ENCODE measurements at places on chromosomes 11 and 22. TPM values are rescaled to one million over a fixed set of nuclear protein-coding genes. Genes with fewer than 3 reads are reported as not detected.

The MIOX gene
- total RNA-seq = not detected

DNA sequence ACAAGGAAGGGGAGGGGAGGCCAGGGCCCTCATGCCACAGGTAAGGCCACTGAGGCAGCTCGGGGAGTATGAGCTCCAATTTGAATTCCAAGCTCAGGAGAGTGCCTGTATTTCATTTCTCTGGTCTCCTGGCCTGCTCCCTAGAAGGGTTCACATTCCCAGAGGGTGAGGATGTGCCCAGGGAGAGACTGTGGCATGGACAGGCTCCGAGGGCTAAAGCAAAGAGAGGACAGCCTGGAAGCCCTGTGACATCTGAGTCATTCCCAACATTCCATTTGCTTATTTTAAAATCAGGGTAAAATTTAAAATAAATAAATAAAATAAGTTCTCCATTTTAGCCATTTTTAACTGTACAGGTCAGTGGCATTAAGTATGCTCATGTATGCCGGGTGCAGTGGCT is 18.6 kb upstream of the FOLR1 start:
- DNase-seq = no peak

DNA sequence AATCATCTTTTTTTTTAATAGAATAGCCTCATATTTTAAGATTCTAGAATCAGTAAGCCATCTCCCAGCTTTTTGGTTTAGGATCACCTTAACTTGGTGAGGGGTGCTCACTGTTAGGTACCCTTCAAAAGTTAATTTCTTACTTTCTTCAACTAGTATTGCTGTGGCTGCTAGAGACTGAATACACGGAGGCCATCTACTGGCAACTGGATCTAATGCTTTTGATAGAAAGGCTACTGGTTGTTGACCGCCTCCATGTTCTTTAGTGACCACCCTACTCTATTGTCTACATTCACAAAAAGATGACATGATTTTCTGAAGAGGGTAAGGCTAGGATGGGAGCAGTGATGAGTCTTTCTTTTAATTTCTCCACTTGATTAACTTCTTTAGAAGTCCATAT is 16.7 kb upstream of the ALDH3B2 start:
- DNase-seq = no peak

DNA sequence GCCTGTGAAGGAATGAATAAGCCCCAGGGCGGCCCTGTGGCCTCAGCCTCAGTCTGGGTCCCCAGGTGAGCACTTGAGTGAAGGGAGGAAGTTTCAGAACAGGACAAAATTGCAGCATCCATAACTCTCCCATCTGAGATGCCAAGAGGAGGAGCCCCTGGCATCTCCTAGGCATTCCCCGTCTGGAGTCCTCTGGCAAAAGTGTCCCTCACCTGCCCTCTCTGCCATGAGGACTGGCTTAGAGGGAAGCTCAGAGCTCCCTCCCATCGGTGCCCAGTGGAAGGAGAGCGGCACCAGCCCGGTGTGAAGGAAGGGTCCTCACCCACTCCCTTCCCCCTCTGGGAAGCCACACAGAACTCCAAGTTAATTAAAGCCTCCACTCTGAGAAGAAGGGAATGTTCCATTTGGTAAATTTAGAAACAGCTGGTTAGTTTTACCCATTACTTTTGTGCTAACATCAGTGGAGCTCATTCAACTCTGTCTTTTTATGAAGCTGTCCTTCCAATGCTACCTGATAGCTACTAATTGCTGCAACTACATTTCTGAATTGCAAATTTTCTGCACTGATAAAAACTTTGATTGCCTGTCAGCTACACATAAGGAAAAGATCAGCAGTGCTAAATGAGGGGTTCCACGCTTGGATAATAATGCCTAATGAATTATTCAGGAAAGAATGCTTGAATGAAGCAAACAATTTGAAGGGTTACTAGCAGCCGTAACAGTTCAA is 123.3 kb upstream of the RCN1 start:
- no peak for DNase-seq

- DNase-seq = no peak
These were observed 9.9 kb downstream of the RDX start for GRCh38 chr11:110286298-110287040.

DNA sequence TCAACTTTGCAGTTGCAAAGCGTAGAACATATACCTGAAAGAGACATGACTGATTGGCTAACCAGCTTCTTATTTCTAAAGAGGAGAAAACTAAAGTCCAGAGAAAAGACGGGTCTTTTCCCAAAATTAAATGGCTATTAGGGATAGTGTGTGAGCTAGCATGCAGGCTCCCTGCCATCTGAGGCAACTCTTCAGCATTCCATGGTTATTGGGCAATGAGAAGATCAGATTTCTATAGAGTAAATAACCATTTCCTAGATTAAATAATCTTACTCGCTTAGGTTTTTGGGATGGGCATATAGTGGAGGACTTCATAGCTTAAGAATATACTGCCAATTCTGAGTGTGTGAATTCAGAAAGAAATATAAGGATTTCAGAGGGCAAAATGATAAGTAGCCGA is 95.0 kb downstream of the PDHX start:
- no peak for DNase-seq

The SERPIND1 gene
- not detected for total RNA-seq

GRCh38 chr22:39664485-39665200 is 94.1 kb downstream of the CACNA1I start:
- DNase-seq = peak; percentile 30

DNA sequence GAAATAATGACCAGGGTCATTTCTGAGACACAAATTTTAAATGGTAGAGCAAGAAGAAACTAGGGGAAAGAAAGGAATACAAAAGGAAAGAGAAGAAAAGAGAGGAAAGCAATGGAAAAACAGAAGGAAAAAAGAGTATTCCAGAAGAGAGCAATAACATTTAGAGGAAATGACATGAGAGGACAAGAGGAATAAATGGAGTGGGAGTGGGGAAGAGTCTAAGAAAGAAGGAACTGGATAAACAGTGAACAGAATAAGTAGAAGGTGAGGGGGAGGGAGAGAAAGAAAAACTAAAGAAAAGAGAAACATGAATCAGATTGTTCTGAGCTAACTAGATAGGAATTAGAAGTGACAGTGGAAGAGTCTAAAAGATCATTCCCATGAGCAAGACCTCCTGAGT is 28.4 kb downstream of the PRDM10 start:
- DNase-seq = no peak

- DNase-seq = peak; percentile 16
These were observed 705 bp downstream of the CLDN5 start for GRCh38 chr22:19523240-19524169.

The BAIAP2L2 gene
- total RNA-seq = 61.2 TPM

The USP35 gene
- total RNA-seq = 7.4 TPM

The CPT1A gene
- total RNA-seq = 261 TPM

DNA sequence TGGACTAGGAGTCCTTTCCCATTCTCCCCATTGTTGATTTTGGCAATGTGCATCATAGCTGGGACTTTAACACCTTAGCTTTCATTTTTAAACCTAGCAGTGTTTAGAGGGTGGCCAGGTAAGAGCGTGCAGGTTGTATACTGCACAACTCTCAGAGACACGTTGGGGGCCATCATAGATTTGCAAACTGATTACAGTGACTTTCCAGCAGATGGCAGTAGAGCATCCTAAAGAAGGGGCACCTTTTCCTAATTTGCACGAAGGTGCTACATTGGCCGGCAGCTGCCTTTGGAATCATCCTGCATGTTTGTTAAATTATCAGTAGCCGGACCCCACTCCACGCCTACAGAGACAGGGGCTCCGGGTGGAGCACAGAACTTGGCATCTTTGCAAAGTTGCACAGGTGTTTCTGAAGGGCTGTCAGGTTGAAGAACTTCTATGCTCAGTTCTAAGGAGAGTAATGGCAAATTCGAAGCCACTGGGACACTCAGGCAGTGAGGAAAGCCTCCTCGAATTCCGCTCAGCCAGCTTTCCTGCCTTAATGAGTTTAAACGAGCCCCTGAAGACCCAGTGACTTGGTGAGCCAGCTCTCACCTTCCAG is 7.7 kb downstream of the LHFPL7 start:
- DNase-seq = no peak

DNA sequence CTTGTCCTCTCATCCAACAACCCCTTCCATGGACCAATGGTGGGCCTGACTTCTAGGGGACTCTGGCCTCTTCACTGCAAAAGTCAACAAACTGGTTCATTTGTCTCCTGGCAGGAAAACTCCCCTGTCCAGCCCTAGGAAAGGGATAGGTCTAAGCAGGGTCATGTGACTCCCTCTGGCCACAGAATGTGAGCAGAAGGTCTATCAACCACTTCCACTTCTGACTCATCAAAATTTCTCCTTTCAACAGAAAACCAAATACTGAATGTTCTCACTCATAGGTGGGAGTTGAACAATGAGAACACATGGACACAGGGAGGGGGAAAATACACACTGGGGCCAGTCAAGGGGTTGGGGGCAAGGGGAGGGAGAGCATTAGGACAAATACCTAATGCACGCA is 1.3 kb upstream of the ISX start:
- peak; percentile 58 for DNase-seq

- DNase-seq = no peak
These were observed 267.5 kb downstream of the SBF2 start for GRCh38 chr11:10026514-10026913.

The CATSPER1 gene
- not detected for total RNA-seq

DNA sequence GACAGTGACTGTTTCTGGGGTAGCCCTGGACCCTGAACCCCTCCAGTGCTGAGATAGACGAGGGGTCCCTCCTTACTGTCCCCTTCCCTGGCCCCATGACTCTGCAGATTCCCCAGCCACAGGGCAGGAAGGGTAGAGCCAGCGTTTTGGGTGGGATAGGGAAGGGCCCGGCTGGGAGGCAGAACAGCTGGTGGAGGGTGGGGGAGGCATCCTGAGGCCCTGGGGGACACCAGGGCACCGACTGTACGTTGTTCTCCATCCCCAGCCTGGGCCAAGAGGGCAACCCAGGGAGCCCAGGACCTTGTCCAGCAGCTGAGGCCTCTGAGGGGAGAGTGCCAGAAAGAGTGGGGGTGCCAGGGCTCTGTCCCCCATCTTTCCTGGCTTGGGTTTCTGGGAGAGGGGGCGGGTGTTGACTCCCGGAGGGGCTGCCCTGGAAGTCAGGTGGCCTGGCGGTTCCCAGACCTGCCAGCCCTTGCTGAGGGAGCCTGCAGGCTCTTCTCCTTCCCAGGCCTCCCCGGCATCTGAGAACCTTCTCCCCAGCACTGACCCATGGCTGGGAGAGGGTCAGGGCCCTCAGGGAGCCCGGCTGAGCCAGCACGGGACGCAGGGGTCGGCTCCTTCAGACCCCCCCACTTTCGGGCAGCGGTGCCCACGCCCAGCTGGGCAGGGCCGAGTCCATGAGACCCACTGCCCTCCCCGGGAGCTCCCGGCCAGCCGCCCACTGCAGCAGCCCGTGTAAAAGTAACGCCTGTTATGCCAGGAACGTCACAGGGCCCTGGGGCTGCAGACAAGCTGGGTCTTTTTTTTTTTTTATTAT is 30.3 kb downstream of the IGF2 start:
- no peak for DNase-seq

DNA sequence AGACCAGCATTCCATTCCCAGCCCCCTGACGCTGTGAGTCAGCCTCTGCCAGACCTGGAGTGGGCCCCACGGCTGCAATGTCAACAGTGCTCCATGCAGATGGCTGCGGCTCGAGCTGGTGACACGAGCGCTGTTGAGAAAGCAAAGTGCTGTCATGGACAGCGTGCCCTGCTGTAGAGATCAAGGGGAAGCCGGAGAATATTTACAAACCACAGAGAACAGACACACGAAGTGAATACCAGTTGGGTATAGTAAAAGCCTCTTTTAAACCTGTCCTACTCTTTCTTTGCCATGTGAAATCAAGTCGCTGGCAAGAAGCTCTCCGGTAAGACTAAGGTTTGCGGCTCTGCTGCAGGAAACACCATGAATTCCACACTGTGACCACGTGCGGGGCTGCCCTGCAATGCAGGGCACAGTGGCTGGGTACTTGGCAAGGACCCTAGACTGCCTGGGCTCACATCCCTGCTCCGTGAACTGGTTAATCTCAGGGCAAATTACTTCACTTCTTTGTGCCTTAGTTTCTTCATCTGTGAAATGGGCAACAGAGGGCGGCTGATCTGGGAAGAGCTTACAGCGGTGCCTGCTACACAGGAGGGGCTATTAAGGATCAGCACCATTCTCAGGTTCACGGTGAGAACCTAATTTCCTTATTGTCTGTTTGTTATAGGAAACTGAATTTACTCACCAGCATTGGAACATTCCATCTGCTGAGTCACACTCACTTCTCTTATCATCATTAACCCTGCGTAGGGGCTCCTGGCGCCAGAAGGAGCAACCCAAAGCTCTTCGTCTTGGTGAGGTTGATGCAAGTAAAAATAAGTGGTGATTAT is 27.8 kb upstream of the ELFN2 start:
- no peak for DNase-seq

DNA sequence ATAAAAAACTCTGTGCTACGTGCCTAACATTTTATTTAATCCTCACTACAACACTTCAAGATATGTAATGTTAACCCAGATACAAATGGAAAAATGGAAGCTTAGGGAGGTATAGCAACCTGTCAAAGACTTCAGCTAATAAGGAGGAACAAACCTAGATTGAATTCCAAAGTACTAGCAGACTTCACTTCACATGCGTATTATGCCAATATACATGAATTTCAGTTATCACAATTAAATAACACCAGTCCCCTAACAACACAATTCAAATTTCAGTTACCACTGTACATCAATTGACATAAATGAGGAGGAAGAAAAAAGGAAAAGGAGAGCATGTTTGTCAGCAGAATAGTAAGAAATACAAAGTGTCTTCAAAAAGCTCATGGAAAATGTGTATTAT is 60.4 kb downstream of the TTC28 start:
- DNase-seq = no peak

GRCh38 chr22:44718418-44718817 is 16.4 kb downstream of the PRR5 start:
- no peak for DNase-seq

The LDHAL6A gene
- not detected for total RNA-seq
